ENCODE measurements at places on chromosomes 1 and 21. TPM values are rescaled to one million over a fixed set of nuclear protein-coding genes. Genes with fewer than 3 reads are reported as not detected.
A peak's percentile ranks its signal among the peaks of the same experiment; 100 is the strongest.

- no peak for DNase-seq
These were observed 11.3 kb downstream of the CLCNKB start for GRCh38 chr1:16054598-16055540.

The IL19 gene
- not detected for total RNA-seq

The HSPG2 gene
- 126 TPM for total RNA-seq

The TIE1 gene
- total RNA-seq = not detected

- DNase-seq = no peak
These were observed 659.0 kb downstream of the LTN1 start for GRCh38 chr21:28333578-28334075.

GRCh38 chr1:2469103-2469940 lies 6.8 kb upstream of the PLCH2 start:
- DNase-seq = no peak

GRCh38 chr1:1918901-1919303 lies at the start of gene TMEM52:
TSS of gene TMEM52 (minus strand) at chr1:1919279. CDS start at chr1:1919265, 14 bp downstream.
- DNase-seq = peak; percentile 48

The CHAF1B gene
- total RNA-seq = 14.1 TPM

The SLC26A9 gene
- 0.98 TPM for total RNA-seq

DNA sequence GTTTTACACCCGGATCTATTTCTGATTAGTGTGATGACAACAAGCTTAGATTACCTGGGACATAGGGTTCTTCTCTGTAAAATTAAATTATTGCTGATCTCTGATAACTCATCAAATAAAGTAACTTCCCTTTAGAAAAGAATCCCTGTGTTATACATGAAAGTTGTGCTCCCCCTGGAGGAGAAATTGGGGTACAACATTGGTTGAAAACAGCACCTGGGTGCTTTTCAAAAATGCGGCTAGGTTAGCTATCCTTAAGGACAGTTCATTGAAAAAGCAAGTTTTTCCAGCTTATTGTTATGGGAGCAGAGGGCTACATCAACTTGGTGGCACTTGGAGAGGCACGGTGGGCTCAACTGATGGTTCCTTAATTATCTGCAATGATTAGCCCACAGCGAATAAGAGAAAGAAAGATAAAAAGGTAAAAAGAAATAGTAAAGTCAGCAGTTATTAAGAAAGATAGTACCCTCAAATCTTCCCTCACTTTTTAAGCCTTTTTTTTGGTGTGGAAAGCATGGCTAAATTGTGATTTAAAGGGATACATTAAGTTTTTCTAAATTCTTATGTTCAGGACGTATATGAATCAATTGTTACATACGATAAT lies 97.8 kb downstream of the FMN2 start:
- DNase-seq = no peak

The KRTAP19-7 gene
- total RNA-seq = not detected

DNA sequence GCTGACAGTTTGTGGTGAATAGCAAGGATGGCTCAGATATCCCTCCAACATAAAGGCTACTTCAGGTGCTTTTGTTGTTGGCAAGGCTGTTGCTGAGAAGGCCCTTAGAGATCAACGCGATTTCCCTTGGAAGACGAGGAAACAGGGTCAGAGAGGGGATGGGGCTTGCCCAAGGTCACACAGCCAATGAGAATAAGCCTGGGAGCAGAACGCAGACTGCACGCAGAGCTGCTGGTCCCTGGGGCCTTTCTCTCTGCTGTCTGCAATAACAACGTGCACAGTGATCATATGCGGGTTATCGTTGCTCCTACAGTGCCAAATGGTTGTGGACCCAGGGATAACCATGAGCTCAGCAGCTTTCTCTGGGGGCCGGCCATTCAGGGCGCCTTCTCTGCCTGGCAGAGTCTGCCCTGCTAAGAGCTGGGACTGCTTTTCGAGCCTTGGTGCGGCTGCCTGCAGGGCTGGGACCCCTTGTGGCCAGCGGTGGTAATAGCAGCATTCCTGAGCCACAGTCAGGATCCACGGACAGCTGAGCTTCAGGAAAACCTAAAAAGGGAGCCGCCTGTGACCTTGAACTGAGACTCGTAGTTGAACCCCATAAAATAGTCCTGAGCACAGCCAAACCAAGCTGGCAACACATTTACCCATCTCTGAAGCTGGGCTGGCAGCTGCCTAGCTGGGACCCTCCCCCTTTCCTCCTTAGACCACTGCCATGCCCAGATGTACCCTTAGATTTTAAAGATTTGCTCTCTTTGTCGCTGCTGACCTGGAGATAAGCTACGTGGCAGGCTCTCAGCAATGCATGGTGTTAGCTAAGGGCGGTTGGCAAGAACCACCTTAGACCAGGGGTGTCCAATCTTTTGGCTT lies 39.8 kb downstream of the HTR6 start:
- DNase-seq = no peak

The C1orf226 gene
- 11.3 TPM for total RNA-seq

- DNase-seq = no peak
These were observed 4.0 kb downstream of the ACAP3 start for GRCh38 chr1:1303736-1304135.

The KCNJ15 gene
- total RNA-seq = not detected

GRCh38 chr21:45803618-45804340 lies 160.3 kb downstream of the PCBP3 start:
- no peak for DNase-seq

DNA sequence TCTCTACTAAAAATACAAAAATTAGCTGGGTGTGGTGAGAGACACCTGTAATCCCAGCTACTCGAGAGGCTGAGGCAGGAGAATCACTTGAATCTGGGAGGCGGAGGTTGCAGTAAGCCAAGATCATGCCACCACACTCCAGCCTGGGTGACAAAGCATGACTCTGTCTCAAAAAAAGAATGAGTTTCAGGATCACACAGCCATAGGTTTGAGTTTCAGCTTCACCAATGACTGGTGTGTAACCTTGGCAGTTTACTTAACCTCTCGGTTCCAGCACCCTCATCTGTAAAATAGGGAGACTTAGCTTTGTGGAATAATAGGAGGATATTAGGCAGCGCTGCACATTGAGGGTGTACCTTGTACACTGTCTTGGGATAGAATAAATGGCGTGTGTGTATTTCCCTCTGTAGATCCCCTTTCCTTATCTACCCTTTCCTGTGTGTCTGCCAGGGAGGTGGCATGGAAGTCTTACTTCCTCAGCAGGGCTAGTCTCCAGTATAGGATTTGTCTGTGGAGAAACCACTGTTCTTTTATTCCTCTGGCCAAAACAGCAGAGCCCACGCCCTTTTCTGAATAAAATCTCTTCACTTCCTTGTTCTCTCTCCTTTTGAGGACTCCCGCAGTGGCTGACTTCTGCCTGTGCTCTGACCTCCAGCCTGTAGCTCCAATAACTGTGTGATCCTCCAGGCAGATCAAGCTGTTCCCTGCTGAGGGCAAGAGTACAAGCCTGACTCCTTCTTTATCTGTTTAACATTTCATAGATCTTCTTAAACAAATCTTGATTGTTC lies 90.4 kb downstream of the HHAT start:
- no peak for DNase-seq

DNA sequence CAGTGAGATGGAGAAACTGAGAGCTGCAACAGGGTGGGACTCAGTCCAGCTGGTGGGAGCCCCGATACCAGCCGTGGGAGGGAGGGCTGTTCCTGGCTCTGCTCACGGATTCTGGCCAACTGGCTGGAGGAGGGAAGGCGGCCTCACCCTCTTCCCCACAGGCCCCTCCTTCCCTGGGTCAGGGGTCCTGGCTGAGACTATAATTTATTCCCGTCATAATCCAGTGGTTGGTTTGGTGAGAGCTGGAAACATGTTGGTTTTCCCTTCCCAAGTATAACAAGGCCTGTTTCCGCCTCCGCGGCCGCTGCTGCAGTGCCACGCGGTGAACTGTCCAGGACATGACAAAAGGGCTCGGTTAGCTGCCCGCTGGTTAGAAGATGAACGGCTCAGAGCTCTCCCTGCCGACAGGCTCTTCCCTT lies 10.0 kb downstream of the PTPRF start:
- DNase-seq = no peak

- no peak for DNase-seq
These were observed 108.9 kb downstream of the TAS1R2 start for GRCh38 chr1:18750600-18750999.

- DNase-seq = no peak
These were observed 2.9 kb downstream of the DBT start for GRCh38 chr1:100246738-100247137.

GRCh38 chr1:245772325-245772724 lies 617.5 kb downstream of the KIF26B start:
- no peak for DNase-seq

DNA sequence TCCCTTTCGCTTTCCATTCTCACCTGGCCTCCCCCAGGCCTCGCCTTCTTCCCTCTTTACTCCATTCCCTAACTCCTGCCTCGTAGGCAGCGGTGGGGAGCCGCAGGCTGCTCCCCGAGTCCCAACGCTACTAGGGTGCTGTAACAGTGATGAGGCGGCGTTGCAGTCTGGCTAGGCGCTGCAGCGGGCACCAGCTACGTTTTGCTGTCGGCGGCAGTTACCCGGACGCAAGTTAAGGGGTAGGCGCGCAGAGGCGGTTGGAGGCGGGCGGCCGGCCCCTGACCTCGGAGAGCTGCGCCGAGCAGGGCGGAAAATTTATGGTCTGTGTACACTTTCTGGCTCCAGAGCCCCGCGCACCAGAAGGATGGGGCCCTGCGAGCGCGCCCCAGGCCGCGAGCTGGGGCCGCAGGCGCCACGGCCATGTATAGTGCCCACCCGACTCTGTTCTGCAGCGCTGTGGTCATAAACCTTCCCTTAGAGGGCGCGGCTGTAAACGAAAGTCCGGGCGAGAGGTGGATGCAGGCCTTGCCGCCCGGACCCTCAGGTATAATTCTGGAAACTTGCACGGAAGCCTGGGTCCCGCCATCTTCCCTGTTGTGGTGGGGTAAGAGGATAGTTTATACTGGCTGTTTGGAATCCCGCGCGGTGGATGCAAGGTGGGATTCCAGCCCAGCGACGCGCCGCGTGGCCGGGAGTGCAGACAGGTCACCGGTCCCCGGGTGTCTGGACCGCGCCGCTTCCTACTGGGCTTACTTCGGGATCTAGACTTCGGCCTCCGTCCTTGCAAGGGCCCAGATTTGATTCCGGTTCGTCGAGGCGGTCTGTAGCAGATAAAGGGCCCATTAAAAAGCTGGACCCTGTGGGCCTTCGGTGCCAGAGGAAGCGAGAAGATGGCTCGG lies 15.0 kb downstream of the HLX start:
- no peak for DNase-seq

The KCNK1 gene
- 57.6 TPM for total RNA-seq

The LCE3D gene
- total RNA-seq = not detected

GRCh38 chr1:198161718-198162090 lies 4.9 kb downstream of the NEK7 start:
- no peak for DNase-seq

- DNase-seq = peak; percentile 91
These were observed 31.9 kb downstream of the NEK2 start for GRCh38 chr1:211643324-211644212.

DNA sequence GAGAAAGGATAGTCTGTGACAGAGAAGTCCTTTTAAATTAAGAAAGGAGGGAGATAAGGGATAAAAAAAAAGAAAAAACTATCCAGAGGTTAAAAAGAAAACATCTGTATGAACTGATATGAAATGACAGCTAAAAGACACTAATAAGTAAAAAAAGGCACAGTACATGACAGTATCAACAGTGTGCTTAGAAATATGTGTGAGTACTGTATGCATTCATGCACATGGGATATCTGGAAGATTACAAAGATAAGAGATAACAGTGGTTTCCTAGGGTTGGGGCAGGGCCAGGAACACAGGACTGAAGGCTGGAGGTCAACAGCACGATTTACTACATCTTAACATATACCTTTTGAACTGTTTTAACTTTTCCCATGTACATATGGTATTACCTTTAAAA lies 13.3 kb downstream of the PTP4A2 start:
- no peak for DNase-seq

GRCh38 chr1:103074224-103074623 lies 34.1 kb downstream of the COL11A1 start:
- DNase-seq = no peak

The LEFTY2 gene
- total RNA-seq = not detected

GRCh38 chr1:150627826-150628410 lies 1.5 kb downstream of the ENSA start:
- DNase-seq = no peak

The MAP3K21 gene
- total RNA-seq = 18.3 TPM

- DNase-seq = no peak
These were observed 4.7 kb downstream of the THEMIS2 start for GRCh38 chr1:27877115-27877416.

DNA sequence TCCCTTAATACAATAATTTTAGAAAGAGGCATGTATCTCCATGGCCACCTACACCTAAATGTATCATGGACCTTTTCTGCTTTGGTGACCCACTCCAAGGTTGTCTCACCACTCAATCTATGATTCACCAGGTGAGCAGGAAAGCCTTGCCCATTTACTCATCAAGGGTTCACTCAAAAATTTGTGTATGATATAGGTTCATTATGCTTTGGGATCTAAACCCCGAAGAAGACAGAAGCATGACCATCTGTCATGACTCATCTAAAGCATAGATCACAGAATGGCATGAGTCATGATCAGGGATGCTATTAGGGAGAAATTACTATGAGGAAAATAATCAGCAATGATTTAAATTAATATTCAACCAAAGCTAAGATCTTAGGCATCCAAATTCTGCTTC lies 38.5 kb downstream of the PYHIN1 start:
- no peak for DNase-seq

The OR6P1 gene
- total RNA-seq = not detected

- peak; percentile 87 for DNase-seq
These were observed 26.9 kb upstream of the RAP1A start for GRCh38 chr1:111592389-111593361.

- no peak for DNase-seq
These were observed 14.7 kb downstream of the TFF2 start for GRCh38 chr21:42336054-42336453.

The TMPRSS15 gene
- total RNA-seq = not detected

DNA sequence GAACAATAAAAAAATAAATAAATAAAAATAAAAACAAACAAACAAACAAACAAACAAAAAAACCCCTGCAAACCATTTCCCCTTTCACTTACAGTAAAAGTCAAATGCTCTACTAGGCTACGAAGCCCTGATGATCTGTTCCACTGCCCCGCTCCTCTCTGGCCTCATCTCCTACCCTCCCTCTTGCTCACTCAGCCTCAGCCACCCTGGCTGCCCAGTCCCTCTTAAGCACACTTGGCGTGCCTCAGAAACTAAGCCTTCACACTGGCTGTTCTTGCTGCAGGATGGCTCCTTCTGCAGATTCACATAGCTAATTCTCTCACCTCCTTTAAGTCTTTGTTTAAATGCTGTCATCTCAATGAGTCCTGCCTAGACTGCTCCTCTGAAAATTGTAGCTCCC lies 30.8 kb upstream of the UHMK1 start:
- no peak for DNase-seq

The CD5L gene
- not detected for total RNA-seq

The OLIG2 gene
- not detected for total RNA-seq

- no peak for DNase-seq
These were observed 220.1 kb downstream of the COL24A1 start for GRCh38 chr1:85936470-85936869.

The ADAMTS4 gene
- total RNA-seq = not detected

The PLD5 gene
- not detected for total RNA-seq

The FMO3 gene
- not detected for total RNA-seq

DNA sequence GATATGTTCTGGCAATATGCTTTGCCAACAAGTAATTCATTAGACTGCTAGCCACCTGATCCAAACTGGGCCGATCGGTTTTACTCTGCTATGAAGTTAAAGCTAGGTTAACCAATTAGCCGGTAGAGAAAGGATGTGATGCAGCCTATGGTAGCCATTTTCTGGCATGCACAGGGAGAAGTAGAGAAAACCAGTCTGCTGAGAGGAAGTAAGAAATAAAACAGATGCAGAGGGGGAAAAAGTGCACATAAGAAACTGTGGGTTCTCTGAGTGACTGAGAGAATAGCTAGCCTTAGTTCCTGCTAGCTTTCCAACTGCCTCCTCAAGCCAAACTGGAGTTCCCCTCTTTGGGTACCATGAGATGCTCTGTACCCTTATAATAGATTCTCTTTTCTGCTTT lies 52.8 kb downstream of the ARID4B start:
- no peak for DNase-seq
